ENCODE measurements at places on chromosomes 3 and 15. TPM values are rescaled to one million over a fixed set of nuclear protein-coding genes. Genes with fewer than 3 reads are reported as not detected.

BFSP2 gene
- total RNA-seq = not detected

EDEM1 gene
- 167 TPM for total RNA-seq

SIN3A gene
- total RNA-seq = 92.2 TPM

DUOX1 gene
- total RNA-seq = 0.02 TPM
